ENCODE measurements at places on chromosomes 11 and 22. TPM values are rescaled to one million over a fixed set of nuclear protein-coding genes. Genes with fewer than 3 reads are reported as not detected.

Gene CRYBB1
- not detected for total RNA-seq

DNA sequence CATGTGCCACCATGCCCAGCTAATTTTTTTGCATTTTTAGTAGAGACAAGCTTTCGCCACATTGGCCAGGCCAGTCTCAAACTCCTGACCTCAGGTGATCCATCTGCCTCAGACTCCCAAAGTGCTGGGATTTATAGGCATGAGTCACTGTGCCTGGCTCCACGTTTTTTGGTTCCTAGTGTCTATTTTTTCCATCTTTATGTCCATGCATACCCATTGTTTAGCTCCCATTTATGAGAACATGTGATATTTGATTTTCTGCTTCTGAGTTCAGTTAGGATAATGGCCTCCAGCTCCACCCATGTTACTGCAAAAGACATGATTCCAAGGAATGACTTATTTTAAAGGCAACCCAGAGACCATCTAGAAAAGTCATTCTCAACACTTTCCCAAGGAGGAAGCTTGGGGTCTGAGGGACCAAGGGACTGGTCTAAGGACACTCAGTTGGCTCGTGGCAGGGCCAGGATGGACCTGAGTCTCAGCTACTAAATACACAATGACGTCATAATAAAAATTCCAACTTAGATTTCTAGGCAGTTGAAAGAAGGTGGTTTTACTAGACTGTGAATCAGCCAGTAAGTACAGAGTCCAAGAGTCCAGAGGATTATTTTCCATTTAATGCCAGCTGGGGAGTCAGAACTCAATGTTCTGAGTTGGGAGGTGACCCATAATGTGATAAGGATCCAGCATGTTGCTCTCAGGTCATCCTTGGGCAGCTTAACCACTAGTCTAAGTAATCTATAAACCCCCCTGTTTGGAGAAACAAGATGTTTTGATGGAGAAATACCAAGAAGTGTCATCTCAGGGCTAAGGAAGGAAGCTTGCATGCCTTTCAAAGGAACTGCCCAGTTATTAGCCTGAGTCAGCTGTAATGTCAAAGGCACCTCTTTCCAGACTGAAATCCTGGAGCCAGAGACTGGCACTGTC, 39.4 kb downstream of the ABTB2 start:
- no peak for DNase-seq

Gene BEST1
- not detected for total RNA-seq

Gene RELA
- total RNA-seq, result 118 TPM

Gene FDXACB1
- total RNA-seq, result 3.2 TPM

DNA sequence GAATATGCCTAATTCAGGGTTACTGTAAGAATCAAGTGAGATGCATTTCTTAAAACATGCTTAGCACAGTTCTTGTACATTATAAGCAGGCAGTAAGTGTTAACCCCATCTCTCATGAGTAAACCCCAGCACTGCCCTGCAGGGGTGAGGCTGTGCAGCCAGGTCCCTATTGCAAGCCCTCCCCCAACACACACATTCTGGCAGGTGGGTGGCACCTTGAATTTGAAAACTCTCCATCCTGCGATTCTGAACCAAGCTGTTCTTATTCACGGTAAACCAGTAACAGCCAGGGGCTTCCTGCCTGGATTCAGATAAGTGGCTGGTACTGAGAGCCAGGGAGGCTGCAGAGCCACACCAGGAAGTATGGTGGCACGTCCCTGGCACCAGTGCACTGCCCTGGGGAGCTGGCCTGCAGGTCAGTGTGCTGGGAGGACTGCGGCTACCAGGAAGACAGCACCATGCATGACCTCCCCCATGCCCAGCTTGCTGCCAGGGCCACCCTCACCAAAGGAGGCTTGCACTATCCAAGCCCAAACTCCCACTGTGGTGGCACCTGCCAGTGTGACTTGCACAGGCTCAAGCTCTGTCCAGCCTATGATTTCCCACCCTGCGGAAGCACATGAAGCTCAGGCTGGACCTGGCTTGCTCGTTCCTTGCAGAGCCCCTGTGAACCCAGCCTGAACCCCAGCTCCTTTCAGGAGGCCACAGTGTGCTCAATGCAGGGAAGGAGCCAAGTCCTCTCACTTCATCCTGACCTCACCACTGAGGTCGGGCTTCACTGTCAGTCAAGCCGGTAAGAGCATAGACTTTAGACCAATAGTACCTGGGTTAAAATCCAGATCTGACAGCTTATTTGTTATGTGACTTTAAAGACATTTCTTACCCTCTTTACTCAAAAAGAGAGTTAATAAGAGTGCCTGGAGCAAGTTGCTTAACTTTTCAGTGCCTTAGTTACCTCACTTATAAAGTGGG, 88.1 kb downstream of the MICAL2 start:
- DNase-seq, result no peak

DNA sequence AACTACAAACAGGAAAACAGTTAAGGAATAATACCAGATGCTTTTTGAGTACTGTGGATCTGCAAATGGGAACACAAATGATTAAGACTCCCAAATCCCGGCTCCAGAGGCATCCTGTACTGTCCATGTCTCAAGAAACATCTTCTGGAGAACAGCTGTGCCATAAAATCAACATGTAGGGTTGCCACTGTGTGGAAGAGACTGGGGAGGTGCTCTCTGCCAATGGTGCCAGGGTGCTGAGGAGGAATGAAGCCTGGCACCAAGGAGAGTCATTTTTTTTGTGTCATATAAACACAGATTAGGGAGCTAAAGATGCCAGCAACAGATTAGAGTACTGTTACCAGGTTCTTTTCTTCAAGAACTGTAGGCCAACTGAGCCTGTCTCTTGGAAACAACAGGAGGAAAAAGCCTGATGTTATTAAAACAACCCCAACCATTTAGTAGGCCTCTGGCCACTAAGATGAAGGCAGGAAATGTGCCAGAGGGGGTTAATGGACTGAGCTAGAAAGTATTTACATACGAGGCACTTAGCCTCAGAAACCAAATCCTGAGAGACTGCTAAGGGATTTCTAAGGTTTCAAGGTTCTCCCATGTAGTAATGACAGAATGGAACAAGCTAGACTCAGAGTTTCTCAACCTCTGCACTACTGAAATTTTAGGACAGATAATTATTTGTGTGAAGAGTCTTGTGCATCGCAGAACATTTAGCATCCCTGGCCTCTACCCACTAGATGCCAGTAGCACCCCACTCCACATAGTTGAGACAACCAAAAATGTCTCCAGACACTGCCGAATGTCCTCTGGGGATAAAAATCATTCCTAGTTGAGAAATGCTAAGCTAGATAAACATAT, 54.6 kb upstream of the CHRM4 start:
- DNase-seq, result no peak

GRCh38 chr11:21707116-21707739, 485.7 kb upstream of the ANO5 start:
- no peak for DNase-seq

Gene CCDC15
- total RNA-seq, result 2.5 TPM

GRCh38 chr22:42372976-42373375, 59.2 kb downstream of the NFAM1 start:
- DNase-seq, result no peak

Gene NXPE4
- not detected for total RNA-seq

DNA sequence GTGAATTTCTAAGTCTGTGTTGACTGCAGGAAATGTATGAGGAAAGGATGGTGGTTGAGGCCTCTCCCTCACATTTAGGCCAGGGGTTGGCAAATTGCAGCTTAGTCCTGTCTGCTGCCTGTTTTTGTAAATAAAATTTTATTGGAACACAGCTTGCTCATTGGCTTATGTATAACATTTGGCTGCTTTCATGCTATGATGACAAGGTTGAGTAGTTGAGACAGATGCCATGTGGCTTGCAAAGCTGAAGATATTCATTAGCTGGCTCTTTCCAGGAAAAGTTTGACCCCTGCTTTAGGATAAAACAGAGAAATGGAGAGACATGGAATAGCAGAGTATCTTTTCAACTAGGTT, 46.2 kb downstream of the BCR start:
- no peak for DNase-seq

GRCh38 chr22:17262976-17263375, 43.7 kb upstream of the ADA2 start:
- no peak for DNase-seq

Data from glomerular endothelial cell (primary cell).